ENCODE measurements at places on chromosomes 11 and 22.

GRCh38 chr11:120235024-120235628 lies 4.8 kb upstream of the POU2F3 start:
- no peak for DNase-seq

GRCh38 chr11:24585192-24585591 lies 88.3 kb downstream of the LUZP2 start:
- no peak for DNase-seq

DNA sequence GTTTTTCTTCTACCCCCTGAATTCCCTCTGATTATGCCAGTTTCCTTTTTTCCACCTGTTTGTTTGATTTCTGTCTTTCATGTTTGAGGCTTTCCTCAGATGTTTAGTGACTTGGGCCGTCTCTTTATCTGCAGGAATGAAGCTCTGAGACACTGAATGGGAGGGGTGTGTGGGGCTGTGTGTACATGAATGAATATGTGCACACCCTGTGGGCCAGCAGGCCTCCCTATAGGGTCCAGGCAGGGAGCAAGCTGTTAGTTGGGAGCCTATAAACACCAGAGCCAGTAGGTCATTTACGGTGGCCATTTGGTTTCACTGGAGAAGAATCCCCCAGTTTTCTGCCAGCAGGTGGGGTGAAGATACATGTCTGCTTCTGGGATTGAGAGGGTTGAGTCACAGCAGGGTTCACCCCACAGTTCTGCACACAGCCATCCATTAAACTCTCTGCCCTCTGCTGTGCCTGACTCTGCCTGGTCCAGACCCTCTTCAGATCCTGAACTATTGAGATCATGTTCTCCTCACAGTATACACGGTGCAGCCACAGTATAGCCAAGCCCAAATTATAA lies 34.8 kb downstream of the BARX2 start:
- no peak for DNase-seq

DNA sequence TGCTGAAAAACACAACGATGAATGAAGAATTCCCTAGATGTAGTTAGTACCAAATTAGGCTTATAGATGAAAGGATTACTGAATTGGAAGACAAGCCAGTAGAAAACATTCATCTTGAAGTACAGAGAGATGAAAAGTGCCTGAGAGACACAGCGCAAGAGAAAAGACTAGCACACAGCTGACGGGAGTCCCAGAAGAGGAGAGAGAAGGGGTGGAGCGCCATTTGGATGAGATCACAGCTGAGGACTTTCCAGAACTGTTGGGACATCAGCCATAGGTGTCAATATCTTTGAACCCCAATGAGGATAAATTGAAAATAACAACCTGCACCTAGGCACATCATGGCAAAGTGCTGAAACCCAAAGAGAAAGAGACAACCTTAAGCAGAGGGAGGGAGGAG lies 25.2 kb downstream of the ALG12 start:
- DNase-seq: no peak

DNA sequence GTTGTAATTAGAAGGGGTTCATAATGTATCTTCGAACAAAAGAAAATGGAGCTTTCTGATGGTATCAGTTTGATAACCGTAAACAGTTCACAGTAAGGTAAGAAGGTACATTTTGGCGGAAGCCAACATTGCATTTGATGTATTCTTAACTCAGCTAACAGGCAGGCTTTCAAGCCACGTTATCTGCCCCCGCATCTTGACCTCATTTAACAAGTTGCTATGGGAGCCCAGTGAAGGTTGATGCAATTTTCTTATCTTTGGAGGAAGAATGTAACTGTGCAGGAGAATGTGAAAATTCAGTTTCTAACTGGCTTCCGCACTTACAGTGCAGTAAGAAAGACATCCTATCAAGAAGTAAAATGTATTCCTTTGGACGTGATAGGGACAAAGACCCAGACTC lies 110.6 kb downstream of the ETS1 start:
- no peak for DNase-seq

DNA sequence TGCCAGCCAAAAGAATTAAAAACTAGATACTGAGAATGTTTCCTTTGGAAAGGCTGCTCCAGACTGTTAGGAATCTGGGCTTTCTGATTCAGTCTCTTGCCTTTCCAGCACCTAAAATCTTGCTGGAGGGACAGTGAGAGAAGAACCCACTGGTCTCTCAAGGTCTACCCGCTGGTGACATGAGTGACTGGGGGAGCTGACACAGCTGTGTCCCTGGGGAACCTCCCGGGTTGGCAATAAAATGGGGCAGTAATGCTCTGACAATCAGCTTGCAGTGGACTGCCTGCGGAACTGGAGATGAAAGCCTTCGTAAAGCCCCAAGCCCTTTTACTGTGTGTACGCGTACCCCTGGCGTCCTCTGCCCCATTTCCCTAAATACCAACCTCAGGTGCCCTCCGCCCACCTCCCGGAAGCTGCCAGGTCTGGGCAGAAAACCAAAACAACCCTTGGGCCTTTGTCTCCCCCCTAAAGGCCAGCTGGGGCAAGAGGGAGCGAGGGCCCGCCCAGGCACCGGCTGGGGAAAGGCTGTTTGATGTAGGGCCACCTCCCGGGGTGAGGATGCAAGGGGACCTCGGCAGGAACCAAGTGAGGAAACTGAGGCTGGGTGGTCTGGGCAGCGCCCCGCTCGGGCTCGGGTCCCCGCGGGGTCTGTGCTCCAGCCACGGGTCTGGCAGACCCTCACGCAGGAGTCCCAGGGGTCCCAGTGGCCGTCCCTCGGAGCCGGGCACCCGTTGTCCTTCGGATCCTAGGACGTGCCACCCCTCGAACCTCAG lies 741 bp downstream of the CARS1 start:
- no peak for DNase-seq

DNA sequence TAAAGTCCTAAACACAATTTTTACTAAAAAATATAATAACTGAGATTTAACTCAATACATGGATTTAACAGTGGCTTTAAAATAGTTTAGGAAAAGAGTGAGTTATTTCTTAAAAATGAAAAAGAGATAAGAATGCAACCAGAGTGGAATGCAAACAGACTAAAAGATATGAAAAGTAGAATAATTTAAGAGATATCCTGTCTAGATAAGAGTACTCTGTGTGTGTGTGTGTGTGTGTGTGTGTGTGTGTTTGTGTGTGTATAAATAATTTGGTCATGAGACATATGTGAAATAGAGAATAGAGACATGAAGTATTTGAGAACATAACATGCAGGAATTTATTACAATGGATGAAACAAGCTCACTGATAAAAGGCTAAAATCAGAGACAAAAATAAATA lies 986.9 kb upstream of the CHORDC1 start:
- no peak for DNase-seq

DNA sequence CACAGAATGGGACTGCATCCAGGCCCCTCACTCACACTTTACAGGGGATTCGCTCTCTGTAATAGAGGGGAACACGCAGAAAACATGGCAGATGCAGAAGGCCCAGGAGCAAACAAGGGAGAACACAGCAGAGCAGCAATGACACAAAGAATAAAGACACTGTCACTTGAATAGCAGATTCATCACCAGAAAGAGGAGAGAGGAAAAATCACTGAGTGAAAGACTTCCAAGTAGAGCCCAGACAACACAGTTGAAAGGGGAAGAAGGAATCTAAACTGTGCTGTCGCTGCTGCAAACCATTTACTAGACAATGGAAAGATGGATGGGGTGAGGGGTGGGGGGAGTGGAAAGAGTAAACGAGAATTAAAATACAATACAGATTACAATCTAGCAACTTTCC lies 28.8 kb upstream of the RAPSN start:
- DNase-seq: no peak

DNA sequence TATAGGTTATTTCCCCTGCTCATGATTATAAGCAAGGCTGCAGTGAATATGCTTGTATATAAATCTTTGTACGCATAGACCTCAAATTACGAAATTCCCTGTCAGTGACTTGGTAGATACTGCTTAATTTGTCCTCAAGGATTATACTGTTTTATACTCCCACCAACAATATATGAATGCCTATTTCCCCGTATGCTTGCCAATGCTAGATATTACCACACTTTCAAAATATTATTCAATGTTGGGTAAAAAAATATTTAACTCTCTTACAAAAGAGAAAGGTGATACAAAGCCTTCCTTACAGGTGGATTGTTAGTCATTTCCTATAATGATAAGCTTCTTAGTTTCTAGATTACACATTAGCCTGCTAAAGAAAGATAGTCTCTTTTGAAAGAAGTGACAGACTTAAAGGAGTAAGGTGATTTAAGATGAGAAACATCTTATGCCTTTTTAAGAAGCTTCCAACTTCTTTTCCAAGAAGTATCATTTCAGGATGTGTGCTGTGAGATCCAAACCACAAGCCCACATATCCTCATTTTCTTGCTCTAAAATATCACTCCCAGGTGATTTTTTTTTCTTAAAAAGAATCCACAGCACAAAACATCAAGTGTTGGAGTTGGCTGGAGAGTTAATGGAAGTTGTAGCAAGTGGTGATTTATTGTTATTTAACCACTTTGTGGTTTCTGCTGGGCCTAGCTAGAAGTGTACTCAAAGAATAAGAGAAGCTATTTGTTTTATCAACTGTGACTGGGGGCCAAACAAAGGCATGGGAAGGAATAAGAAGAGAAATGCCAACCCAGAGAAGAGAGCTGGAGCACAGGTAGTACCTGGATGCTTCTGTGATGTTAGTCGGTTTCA lies 59.2 kb downstream of the BARX2 start:
- DNase-seq: no peak

DNA sequence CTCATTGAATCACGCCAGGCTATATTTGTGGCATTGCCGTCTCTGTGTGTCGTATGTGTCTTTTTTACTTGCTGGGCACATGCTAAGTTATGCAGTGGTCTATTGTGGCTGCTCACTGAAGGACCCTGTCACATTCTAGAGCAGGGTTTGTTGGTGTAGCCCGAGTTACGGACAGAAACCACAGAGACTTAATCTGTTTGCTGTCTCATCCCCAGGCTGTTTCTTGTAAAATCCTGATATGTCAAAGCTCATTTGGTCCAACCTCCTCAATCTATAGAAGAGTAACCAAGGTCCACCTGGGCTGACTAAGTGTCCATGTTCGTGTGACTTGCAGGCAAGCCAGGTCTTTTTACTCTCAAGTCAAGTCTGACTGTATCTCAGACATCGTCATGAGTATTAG lies 5.0 kb downstream of the DPF2 start:
- no peak for DNase-seq
